ENCODE measurements at places on chromosomes 4 and X. TPM values are rescaled to one million over a fixed set of nuclear protein-coding genes. Genes with fewer than 3 reads are reported as not detected.

The CT47B1 gene
- not detected for total RNA-seq

The GPM6B gene
- 0.94 TPM for total RNA-seq

DNA sequence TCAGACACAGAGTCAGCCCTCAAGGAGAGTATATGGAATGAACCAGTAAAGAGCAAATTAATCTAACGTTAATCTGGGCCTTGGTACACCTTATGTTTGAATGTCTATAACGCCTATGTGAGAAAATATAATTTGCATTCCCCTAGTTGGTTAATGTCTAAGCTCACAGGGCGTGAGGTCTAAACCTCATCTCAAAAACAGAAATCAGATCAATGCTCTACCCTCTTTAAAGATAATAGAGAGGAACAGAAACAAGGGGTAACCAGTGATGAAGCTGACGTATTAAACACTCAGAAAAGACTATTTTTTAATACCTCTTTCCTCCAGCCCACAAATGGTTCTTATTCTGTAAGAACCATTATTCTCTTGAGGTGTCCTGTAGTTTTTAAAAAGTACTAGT lies 369.2 kb upstream of the NOCT start:
- H3K4me3 ChIP-seq = no peak overlapping the region
- no peaks in the 10 kb centered on the region for H3K36me3 ChIP-seq
- no peaks in the 10 kb centered on the region for H3K4me1 ChIP-seq
- H3K27me3 ChIP-seq = no peaks in the 10 kb centered on the region
- DNase-seq = no peak

The CDKL5 gene
- total RNA-seq = 12.6 TPM

DNA sequence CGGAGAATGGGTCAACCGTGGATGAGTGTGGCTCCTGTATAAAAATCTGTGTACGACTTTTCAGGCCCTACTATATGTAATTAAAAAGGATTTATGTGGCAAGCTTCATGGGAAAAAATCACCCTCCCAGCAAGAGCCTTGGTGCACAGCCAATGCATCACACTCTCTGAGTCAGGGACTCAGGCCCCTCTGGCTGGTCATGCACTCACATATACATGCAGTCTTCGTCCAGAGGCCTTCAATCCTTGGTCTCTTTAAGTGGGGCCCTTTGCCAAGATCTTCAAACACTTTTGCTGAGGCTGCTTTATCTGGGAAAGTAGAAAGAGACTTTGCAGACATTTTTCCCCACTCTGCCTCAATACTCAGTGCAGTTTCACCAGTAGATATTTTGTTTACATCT lies 311.4 kb upstream of the FSTL5 start:
- no peak for DNase-seq
- H3K4me1 ChIP-seq = no peaks in the 10 kb centered on the region
- H3K36me3 ChIP-seq = no peaks in the 10 kb centered on the region
- no peak overlapping the region for H3K27ac ChIP-seq
- H3K27me3 ChIP-seq = no peaks in the 10 kb centered on the region

The TIGD4 gene
- 0.15 TPM for total RNA-seq

DNA sequence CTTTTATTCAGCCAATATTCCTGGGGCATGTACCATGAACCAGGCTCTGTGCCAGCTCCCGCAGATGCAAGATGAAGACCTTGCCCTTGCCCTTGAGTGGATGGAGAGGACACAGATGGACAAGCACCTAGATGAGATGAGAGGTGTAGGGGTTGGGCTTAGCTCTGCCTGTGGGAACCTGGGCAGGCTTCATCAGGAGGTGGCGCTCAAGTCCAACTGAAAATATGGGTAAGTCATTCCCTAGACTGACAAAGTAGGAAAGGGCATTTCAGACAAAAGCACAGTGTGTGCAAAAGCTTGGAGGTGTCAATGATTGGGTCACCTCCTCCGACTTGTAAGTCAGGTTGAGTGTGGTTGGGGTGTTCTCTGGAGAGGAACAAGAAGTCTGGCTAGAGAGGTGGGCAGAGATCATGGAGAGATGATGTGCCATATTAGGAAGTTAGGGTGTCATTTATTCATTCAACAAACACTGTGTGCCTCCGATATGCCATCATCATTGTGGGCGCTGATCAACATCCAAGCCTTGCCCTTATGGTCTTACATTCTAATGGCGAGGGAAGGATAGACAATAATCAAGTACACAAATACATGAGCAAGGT lies 64.6 kb downstream of the ANAPC4 start:
- no peak overlapping the region for H3K27ac ChIP-seq
- no peaks in the 10 kb centered on the region for H3K4me1 ChIP-seq
- no peaks in the 10 kb centered on the region for H3K36me3 ChIP-seq
- peak; percentile 46 for DNase-seq

DNA sequence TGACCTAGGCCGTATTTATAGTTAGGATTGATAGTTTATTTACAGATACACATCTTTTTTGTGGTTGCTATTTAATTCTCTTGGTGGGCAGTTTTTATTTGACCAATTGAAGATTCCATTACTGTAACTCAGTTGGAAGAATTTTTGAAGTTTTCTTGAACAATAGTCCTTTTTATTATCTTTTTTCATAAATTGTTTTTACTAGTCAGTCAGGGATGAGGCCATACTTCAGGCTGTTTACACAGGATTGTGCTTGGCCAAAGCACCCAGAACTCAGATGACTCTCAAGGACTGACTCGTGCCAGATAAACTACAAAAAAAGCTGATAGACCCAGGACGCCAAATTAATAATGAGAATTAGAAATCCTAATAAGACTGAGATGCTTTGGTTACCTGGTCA lies 7.0 kb downstream of the HERC3 start:
- peaks cover 29% of the 10 kb centered on the region for H3K4me1 ChIP-seq
- no peaks in the 10 kb centered on the region for H3K27me3 ChIP-seq
- DNase-seq = no peak
- peak overlapping the region; percentile 16 for H3K4me3 ChIP-seq
- H3K27ac ChIP-seq = peak overlapping the region; percentile 52
- H3K36me3 ChIP-seq = peaks cover 31% of the 10 kb centered on the region

DNA sequence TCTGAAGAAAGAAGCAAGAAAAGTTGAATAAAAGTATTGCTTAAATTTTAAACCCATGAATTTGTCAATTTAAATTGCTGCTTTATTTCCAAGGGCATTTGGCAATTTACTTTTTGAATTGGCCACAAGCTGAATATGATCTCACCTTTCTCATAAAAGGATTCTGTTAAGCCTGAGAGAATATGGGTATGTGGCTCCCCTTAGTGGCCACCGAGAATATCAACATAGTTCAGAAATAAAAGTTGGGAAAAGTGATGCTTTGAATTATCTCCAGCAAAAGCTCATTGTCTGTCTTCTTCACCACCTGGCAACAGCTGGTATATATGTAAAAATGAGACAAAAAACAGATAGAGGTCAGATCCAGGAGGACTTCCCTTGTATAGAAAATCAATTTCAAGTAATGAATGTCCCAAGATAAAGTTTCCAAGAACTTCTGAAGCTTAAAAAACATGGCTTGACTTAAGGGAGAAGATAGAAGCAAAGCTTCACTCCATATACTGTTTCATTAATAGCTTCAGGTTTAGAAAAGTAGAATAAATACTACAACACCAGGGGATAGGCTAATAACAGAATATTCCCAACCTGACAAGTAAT lies 290.7 kb upstream of the FAM241A start:
- H3K4me3 ChIP-seq = no peak overlapping the region
- H3K27me3 ChIP-seq = no peaks in the 10 kb centered on the region
- DNase-seq = no peak
- H3K4me1 ChIP-seq = no peaks in the 10 kb centered on the region
- H3K27ac ChIP-seq = no peak overlapping the region
- H3K36me3 ChIP-seq = no peaks in the 10 kb centered on the region

GRCh38 chr4:169765835-169766234 lies 8.1 kb upstream of the HPF1 start:
- no peaks in the 10 kb centered on the region for H3K27me3 ChIP-seq
- no peak for DNase-seq
- no peaks in the 10 kb centered on the region for H3K4me1 ChIP-seq
- H3K4me3 ChIP-seq = no peak overlapping the region

The DNAAF6 gene
- total RNA-seq = not detected

DNA sequence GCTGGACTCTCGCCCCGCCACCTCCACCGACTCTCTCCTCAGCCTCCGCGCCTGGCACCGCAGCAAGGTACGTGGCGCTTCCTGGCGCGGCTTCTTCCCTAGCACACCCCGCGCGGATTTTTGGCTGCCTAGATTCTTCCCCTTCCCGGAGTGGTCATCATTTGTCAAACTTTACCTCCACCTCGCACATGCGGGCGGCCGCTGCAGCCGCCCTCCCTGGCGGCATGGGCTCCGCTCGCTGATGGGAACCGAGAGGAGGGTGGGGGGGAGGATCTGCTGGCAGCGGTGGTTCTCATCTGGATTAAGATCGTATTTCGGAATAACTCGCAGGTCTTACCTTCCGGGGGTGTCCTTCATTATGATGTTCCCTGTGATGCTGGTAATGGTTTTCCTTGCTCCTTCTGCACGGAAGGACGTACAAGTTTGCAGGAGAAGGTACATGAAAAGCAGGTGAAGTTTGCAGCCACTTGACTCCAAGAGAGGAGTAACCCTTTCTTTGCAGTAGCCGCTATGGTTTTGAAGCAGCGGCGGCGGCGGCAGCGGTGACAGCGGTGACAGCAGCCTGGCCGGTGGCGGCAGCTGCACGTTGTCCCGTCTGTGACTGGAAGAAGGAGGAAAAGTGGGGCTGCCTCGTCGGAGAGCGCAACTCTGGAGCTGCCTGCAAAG lies 2183.9 kb upstream of the TENM3 start:
- no peak overlapping the region for H3K27ac ChIP-seq
- peaks cover 8% of the 10 kb centered on the region for H3K27me3 ChIP-seq
- peaks cover 13% of the 10 kb centered on the region for H3K4me1 ChIP-seq
- H3K36me3 ChIP-seq = no peaks in the 10 kb centered on the region

- no peak for DNase-seq
- H3K4me1 ChIP-seq = no peaks in the 10 kb centered on the region
- no peaks in the 10 kb centered on the region for H3K27me3 ChIP-seq
Measured at GRCh38 chrX:140815868-140816267, 106.3 kb downstream of the LINC00632 start.

The ERCC6L gene
- total RNA-seq = not detected

- DNase-seq = peak; percentile 15
- no peaks in the 10 kb centered on the region for H3K4me1 ChIP-seq
- H3K4me3 ChIP-seq = peak within 1 kb of the TSS; percentile 14
- H3K27me3 ChIP-seq = peaks cover 36% of the 10 kb centered on the region
- no peak within 1 kb of the TSS for H3K27ac ChIP-seq
Measured at GRCh38 chrX:68647156-68647957, at the start of gene STARD8. Gene STARD8, plus strand, starts transcription at chrX:68647666. Its CDS starts 217 bp downstream, at chrX:68647883.

DNA sequence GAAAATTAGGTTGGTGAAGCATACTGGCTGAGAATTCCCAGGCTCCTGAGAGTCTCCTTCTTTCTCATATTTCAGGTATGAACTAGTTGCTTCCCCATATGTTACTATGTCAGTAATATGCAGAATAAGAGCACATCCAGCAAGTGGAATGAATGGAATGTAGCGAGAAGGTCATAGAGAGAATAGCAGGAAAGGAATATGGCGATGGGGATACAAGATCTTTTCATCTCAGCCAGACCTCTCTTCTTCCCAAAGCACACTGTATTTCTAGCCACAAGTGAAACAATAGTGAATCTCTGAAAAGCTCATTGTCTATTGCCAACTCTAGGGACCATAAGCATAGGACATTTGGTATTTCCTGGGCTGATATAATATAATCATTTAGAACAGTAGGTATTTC lies 54.6 kb upstream of the MMAA start:
- H3K27ac ChIP-seq = no peak overlapping the region
- no peak overlapping the region for H3K4me3 ChIP-seq
- H3K4me1 ChIP-seq = no peaks in the 10 kb centered on the region
- DNase-seq = no peak
- H3K27me3 ChIP-seq = no peaks in the 10 kb centered on the region

- no peak for DNase-seq
- no peaks in the 10 kb centered on the region for H3K36me3 ChIP-seq
- H3K27ac ChIP-seq = no peak overlapping the region
- H3K4me3 ChIP-seq = no peak overlapping the region
Measured at GRCh38 chr4:111992351-111993168, 152.7 kb upstream of the FAM241A start.

DNA sequence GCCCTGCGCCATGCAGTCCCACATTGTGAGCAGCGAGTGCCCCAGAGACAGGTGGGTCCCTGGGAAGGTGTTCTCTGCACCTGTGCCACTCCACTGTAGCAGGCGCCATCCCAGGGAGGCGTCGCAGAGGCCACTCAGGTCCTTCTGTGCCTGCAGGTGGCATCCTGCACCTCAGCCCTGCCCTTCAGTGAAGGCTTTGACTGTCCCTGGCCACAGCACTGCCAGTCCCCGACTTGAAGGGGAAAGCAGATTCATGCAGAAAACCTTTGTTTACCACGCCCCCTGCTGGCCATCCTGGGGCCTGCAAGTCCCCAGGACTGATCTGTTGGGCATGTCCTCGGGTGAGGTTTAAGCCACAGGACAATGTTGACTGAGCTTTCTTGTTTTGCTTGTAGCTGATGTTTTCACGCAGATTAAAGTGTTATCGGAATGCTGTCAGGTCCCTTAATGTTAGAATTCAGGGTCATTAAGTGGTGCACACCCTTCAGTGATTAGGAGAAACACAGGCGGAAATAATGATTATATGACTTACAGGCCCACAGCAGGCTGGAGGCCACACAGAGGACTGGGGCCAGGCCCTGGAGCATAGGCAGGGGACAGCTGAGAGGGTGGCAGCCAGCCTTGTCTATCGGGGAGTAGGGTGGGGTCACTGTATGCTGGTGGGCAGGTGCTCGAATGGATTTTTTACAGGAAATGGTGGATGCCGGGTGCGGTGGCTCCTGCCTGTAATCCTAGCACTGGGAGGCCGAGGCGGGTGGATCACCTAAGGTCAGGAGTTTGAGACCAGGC lies 5.0 kb downstream of the TACC3 start:
- peak; percentile 89 for DNase-seq
- H3K27me3 ChIP-seq = no peaks in the 10 kb centered on the region
- peaks cover 51% of the 10 kb centered on the region for H3K4me1 ChIP-seq
- peaks cover 33% of the 10 kb centered on the region for H3K36me3 ChIP-seq

DNA sequence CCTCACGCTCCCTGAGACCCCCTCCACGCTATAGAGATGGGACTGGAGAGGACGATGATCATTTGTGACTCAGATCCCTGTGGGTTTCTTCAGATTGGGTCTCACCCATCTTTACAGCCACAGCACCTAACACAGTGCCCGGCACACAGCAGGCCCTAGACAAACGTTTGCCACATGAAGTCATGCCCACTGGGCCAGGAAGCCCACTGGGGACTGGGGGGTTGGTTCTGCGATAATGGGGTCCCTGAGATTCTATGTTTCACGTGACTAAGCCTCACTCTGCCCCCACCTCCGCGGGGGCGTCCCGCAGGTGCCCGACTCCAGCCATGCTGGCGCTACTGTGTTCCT lies 3.8 kb downstream of the SOD3 start:
- no peak for DNase-seq
- H3K27me3 ChIP-seq = peaks cover 35% of the 10 kb centered on the region
- no peak overlapping the region for H3K4me3 ChIP-seq
- H3K27ac ChIP-seq = no peak overlapping the region
- H3K36me3 ChIP-seq = no peaks in the 10 kb centered on the region

The ATP8A1 gene
- total RNA-seq = 16.4 TPM

GRCh38 chr4:182752158-182752910 lies 164.9 kb downstream of the DCTD start:
- no peaks in the 10 kb centered on the region for H3K36me3 ChIP-seq
- no peak overlapping the region for H3K4me3 ChIP-seq
- H3K27ac ChIP-seq = no peak overlapping the region

- no peak overlapping the region for H3K4me3 ChIP-seq
- H3K27ac ChIP-seq = no peak overlapping the region
- DNase-seq = no peak
- H3K27me3 ChIP-seq = no peaks in the 10 kb centered on the region
- no peaks in the 10 kb centered on the region for H3K36me3 ChIP-seq
Measured at GRCh38 chr4:62627671-62628070, 1427.5 kb downstream of the ADGRL3 start.

GRCh38 chrX:9342561-9343051 lies 122.3 kb upstream of the TBL1X start:
- peak; percentile 77 for DNase-seq
- peak overlapping the region; percentile 69 for H3K27ac ChIP-seq
- no peak overlapping the region for H3K4me3 ChIP-seq
- no peaks in the 10 kb centered on the region for H3K27me3 ChIP-seq

The EVC2 gene
- 1.2 TPM for total RNA-seq

All from heart right ventricle (tissue), 16 donors.